Peyer's patch (tissue), 4 donors: ENCODE measurements at places on chromosomes 3 and 15.

DNA sequence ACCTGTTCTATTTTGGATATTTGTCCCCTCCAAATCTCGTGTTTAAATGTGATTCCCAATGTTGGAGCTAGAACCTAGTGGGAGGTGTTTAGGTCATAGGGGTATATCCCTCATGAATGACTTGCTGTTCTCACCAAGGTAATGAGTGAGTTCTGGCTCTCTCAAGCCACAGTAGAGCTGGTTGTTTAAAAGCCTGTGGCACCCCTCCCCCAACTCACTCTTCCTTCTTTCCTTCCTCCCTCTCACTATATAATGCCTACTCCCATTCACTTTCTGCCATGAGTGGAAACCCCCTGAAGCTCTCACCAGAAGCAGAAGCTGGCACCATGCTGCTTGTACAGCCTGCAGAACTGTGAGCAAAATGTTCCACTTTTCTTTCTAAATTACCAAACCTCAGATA, 341.1 kb downstream of the SI start:
- no peak for DNase-seq

- no peak for DNase-seq
These were observed 248.1 kb upstream of the NR2E3 start for GRCh38 chr15:71562251-71562650.

DNA sequence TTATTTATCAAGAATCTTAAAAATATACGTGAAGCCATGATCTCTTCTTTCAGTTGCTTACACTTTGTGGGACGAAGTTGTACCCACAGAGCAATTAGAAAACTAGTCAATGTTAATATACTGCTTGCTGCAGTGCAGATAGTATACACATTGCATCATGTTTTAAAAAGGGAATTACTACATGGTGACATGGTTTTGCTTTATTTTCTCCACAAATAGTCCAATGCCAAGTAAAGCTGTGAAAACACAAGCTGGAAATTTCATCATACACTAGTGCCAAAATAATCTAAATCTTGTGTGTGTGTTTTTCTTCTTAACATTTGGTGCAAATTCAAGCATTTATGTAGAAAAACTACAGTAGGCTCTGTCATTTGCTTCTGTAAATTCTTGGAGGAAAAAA, 233.0 kb downstream of the EPHA3 start:
- no peak for DNase-seq

DNA sequence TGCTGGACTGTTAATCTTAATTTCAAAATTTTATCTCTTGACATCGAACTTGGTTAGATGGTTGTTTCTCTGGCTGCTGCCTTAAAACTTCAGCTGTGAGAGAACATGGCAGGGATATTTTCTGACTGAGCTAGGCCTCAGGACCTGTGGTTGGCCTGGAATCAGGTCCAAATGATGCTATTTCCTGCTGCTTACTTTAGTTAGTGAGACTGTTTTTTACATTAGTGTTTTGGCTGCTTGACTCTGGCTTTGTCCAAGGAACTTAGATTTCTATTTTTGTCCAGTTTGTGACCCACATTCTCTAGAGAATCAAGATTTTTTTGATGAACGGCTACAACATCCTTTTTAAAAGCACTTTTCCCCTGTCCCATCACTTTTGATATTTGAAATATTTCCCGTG, 497.9 kb upstream of the SGO1 start:
- no peak for DNase-seq

GRCh38 chr3:168545591-168545990, 449.9 kb upstream of the GOLIM4 start:
- no peak for DNase-seq
